ENCODE measurements at places on chromosomes 4 and X.

DNA sequence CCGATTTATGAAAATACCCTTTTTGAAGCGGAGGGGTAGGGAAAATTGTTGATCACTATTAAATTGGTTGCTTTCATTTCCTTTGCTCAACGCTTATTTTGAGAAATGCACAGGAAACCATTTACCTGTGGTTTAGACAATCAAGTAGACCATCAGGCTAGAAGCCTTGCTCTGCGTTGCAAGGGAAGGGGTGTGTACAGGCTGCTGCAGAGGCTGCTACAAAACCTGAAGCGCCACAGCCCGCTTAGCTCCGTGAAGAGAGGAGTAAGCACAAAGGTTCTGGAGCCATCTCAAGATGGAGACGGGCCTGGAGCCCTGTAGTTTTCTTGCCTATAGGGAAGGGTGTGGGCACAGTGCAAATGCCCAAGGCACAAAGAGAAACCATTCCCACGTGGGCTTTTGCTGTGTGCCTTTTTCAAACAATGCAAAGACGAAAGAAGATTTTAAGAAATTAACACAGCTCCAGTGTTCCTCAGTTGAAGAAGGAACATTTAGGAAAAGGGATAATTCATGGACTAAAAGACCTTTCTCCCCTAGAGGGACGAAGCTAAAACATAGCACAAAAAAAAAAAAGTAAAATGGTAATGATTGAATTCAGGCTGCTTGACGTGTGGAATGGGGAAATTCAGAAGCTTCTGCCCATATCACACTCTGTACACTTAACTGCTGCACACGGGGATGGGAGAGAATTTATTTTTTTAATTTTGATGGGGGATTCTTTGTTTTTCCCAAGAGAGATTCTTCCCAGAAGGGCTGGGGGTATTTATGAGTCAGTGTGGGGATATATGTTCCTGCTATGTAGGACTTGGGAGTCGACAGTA, 3.5 kb downstream of the TMSB4X start:
- DNase-seq, result no peak

DNA sequence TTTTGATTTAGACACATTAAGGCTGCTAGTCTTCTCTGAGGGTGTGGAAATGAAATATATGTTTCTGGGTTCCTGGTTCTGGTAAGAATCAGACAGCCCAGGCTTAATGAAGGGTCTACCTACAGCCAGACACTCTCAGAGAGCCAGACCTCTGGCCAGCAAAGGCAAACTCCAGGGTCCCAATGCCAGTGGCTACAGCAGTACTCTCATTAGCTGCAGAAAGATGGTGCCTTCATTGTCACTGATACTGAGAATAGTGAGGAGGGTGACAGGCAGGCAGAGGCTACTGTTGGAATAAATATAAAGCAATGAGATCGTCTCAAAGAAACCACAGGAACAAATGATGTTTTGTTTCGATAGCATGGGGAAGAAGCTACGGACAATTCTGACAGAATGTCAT, 437.6 kb downstream of the GPM6A start:
- DNase-seq, result no peak

GRCh38 chr4:118270492-118270891, 82.3 kb downstream of the PRSS12 start:
- DNase-seq, result no peak

DNA sequence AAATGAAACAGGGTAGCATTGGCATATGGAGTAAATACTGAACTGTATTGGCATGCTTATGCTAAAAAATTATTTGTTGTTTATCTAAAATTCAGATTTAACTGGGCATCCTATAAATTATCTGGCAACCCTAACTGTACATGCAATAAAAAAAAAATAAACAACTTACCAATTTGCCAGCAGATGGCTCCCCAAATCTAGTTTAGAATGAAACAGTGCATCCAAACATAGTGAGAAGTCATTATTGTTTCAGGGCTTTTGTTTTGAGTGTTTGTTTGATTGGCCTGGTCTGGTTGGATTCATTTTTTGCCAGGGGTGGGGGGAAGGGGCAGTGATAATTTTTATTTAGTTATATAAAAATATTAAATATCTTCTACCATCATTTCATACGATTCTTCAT, 12.8 kb upstream of the NSUN7 start:
- DNase-seq, result no peak

All from stimulated activated CD8-positive, alpha-beta memory T cell treated with anti-CD3 and anti-CD28 coated beads, Interleukin-7, amount 100 ng/mL, for 24 hours (primary cell).